NCI-H446 treated with DMSO at 0.1 percent for 48 hours (cell line): ENCODE measurements at places on chromosomes 1 and 21.
A peak's percentile ranks its signal among the peaks of the same experiment; 100 is the strongest.

- no peak for DNase-seq
Measured at GRCh38 chr1:156140879-156141707, 12.3 kb upstream of the SEMA4A start.

GRCh38 chr21:36639769-36640168 is 59.1 kb upstream of the SIM2 start:
- DNase-seq, result no peak

DNA sequence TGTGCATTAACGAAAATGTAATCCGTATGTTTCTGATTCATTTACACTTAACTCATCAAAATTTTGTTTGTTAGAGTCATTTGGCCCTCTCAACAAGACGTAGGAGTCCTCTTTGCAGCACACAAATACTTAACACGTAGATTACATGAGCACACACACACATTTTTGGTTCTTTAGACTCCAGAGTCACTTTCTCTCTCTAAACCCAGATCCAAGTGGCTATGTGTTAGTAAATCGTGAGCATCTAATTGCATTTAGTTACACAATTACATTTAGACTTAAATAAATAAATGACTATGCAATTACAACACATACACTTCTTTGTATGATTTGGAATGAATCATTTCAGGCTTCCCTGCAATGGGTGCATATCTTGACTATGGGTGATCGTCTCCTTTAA is 109.0 kb upstream of the GREM2 start:
- DNase-seq, result no peak

DNA sequence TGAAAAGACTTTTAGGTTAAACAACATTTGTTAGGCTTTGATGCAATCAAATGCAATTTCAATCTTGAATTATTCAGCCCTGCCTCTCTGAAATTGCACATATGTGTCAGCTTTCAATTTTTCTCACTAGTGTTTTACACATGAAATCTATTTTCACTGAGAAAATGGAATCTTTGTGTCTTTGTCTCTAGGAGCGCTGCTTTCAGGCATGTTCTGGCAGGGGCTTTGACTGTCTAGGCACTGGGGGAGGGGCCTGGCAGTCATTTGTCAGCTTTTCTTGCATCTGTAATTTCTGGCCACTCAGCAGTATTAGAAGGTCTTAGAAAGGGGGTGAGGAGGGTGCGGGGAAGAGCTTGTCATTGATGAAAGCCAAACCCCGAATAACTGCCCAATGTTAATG is 264.4 kb downstream of the PTPRC start:
- DNase-seq, result peak; percentile 95

GRCh38 chr1:1086911-1087341 is 12.8 kb upstream of the RNF223 start:
- DNase-seq, result no peak

DNA sequence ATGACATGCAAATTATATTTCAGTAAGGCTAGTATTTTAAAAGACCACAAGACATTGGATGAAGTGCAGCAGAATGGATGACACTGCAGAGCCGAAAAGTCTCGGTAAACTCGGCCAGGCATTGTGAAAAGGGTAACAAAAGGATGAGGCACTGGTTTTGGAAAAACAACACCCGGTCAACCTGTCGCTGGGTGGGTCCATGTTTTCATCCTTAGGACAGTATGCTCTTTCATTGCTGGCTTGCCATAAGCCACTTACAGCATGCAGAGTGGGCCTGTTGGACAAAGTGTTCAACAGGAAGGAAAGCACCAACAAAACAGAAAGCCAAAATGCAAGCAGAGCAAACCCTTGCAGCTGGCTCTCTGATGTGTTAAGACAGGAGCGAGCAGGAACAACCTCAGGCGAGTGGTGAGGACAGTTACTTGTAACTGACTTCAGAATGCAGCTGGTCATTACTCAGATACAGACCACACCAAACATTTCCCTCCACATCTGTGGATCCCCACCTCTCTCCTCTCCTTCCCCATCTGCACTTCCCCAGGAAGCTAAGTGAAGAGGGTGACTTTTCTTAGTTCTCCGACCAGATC is 2.9 kb upstream of the RCAN1 start:
- DNase-seq, result no peak

DNA sequence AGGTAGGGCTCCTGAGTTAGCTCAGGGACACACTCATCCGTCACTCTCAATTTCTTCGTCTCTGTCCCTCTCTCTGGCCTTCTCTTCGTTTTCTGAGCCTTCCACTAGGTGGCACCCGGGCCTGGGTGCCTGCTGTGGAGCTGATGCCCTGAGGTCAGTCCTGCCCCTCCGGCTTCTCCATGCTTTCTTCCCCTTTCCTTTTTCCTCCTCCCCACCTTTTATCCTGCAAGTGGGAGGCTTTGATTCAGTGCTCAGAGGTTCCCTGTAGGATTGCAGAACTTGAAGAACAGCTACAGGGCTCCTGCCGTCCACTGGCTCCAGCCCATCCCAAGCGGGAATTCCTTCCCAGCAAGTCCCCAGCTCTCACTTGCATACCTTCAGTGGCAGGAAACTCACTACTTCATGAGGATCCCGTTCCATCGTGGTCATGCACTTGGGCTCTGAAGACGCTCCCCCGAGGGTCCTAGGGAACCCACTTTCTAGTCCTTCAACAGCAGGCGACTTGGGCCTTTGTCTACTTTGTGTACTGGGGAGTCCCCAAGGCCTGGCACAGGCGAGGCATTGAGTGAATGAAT is 45.6 kb downstream of the SRRM1 start:
- peak; percentile 39 for DNase-seq

GRCh38 chr1:97844552-97845089 is 76.2 kb downstream of the DPYD start:
- no peak for DNase-seq

GRCh38 chr1:22872981-22873664 is 99.5 kb downstream of the LACTBL1 start:
- DNase-seq, result no peak

GRCh38 chr21:16308269-16308668 is 578.5 kb downstream of the USP25 start:
- no peak for DNase-seq

- DNase-seq, result no peak
Measured at GRCh38 chr21:42424914-42425541, 21.3 kb downstream of the UBASH3A start.
